ENCODE measurements at places on chromosomes 7 and 10.

- no peak for DNase-seq
These were observed 35.7 kb downstream of the NAPEPLD start for GRCh38 chr7:103113164-103113563.

- no peak for DNase-seq
These were observed 190.5 kb upstream of the PPP2R2D start for GRCh38 chr10:131710142-131710861.

- DNase-seq: peak; percentile 45
These were observed 77.9 kb downstream of the PCGF5 start for GRCh38 chr10:91298224-91298871.

DNA sequence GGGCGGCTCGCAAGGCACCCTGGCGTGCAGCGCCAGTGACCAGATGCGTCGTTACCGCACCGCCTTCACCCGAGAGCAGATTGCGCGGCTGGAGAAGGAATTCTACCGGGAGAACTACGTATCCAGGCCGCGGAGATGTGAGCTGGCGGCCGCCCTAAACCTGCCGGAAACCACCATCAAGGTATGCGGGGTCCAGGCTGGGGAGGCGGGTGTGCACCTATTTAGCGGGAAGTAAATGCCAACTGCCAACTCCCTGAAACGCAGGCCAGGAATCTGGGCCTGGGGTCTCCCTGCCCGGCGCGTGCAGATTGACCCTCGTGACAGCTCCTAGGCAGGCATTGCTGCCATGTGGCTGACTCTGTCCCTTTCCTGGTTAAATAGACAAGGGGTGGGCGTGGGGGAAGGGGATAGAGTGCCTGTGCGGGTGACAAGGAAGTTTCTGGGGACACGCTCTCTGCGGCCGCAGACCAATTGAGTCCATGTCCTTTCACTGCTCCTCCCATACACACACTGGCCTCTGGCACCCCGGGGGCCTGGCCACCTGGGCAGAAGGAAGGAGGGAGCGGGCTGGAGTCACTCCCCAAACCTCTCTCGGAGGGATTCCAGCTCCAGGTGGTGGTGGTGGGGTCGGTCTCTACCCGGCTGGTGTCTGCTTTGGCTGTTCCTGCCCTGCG is 2.7 kb downstream of the EVX1 start:
- DNase-seq: no peak

GRCh38 chr10:34574353-34574934 is 240.7 kb downstream of the PARD3 start:
- DNase-seq: no peak

GRCh38 chr10:29517352-29517923 is 117.3 kb downstream of the SVIL start:
- no peak for DNase-seq

DNA sequence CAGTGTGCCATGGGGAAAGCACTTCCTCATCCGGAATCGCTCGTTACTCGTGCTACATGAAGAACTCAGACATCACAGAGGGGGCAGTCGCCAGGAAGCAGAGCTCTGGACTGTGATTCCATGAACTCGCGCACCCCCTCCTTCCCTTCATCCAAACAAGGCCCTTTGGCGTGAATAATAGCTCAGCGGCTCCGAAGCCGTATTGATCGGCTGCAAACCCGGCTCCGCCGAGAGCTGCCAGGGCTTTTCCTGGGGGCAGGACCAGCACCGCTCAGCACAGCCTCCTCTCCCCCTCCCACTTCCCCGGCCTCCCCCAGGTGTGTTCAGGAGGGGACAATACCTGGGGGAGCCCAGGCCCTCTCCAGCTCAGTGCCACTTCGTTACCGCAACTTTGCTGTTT is 129.0 kb upstream of the TCF7L2 start:
- no peak for DNase-seq

GRCh38 chr10:66350622-66351399 is 575.0 kb upstream of the LRRTM3 start:
- DNase-seq: no peak

DNA sequence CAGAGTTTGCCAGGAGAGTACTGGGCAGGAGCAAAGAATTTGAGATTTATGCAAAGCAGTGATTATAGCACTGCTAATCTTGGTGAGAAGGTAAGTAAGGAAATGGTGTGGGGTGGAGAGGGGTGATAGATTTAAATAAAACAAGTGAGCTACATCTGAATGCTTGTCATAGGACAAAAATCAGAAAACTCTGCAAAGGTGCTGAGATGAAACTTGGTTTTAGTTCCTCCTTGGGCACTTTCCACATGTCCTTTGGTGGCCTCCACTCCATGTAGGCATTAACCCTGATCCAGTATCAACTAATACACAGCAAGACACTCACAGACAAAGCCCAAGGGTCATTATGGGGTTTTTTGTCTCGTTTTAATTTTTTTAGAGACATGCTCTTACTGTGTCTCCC is 25.7 kb upstream of the FAM107B start:
- DNase-seq: no peak

GRCh38 chr7:151099486-151100211 is 13.4 kb downstream of the AGAP3 start:
- no peak for DNase-seq

DNA sequence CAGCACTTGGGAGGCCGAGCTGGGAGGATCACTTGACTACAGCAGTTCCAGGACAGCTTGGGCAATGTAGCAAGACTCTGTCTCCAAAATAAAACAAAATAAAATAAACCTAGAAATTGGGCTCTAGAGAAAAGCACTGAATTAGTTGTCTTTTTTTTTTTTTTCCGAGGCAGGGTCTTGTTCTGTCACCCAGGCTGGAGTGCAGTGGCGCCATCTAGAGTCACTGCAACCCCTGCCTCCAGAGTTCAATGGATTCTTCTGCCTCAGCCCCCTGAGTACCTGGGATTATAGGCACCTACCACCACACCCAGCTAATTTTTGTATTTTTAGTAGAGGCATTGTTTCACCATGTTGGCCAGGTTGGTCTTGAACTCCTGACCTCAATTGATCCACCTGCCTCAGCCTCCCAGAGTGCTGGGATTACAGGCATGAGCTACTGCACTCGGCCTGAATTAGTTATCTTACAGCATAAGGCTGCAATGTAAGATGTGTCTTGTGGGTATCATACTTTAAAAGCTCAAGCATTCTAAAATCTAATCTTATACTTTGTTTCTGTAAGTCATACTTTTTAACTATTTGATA is 12.8 kb downstream of the MEIG1 start:
- DNase-seq: no peak

DNA sequence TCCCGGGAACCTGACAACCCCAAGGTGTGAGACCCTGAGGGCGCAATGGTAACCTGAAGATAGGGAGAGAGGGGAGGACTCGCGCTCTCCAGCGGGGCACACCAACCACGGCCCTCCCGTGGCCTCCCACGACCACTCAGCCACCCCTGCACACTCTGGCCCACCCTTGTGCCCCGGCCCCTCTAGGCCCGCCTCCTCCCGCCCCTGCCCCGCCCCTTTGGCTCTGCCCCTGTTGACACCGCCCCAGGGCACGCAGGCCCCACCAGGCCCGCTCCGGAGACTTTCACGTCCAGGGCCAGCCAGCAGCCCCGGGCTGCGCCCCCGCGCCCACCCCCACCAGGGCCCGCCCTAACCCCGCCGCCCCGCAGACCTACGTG is 10.9 kb downstream of the ATG9B start:
- no peak for DNase-seq

DNA sequence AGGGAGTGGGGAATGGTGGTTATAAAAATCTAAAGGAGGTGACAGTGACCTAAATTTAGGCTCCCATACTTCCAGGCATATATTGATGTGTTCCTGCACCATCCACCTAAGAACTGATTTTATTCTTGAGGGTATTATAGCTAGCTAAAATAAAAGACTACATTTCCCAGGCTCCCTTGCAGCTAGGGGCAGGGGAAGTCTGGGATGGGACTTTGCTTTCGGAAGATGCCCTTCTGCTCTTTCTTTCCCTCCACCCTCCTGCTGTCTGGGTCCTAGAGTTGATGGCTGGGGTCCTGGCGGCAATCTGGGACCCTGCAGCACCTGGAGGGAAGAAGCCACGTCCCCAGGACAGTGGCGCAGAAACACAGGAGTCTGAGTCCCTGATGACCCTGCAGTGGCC is 53.8 kb upstream of the SAMD8 start:
- no peak for DNase-seq

- no peak for DNase-seq
These were observed 33.3 kb downstream of the CD36 start for GRCh38 chr7:80671744-80672143.

DNA sequence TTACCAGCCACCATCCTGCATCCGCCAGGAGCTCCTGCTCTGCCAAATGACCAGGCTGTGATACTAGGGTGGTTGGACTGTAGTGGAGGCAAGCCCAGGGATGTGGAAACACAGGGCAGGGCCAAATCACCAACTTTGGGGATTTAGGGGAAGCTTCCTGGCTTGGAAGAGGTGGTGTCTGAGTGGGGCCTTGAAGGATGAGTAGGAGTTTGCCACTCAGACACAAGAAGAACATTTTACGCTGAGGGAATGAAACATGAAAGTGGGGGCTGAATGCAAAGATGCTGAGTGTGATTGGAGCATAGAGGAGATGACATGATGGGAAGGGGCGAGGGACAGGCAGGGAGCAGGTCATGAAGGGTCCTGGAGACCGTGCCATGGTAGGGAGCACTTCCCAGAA is 329.5 kb downstream of the RPS24 start:
- DNase-seq: no peak

GRCh38 chr7:42932811-42933591 is 825 bp downstream of the MRPL32 start:
- DNase-seq: no peak

DNA sequence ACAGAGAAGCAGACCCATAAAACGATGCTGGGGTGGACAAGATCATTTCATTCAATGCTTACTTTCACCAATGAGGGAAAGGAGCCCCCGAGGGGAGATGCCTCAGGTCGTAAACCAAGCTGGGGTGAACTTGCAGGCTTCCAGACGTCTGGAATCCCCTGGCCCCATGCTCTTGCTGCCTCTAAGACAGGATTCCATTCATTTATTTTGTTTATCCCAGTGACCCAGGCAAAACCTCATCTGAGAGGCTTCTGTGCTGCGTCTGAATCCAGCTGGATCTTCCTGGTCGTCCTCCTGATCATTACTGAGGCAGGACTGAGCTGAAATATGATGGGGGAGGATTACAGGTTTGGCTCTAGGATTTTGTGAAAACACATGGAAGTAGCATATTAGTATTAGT is 182.9 kb downstream of the MYOF start:
- no peak for DNase-seq

- no peak for DNase-seq
These were observed 9.1 kb downstream of the COMTD1 start for GRCh38 chr10:75226656-75227055.

GRCh38 chr10:31140716-31141115 is 109.1 kb upstream of the ZNF438 start:
- DNase-seq: no peak

DNA sequence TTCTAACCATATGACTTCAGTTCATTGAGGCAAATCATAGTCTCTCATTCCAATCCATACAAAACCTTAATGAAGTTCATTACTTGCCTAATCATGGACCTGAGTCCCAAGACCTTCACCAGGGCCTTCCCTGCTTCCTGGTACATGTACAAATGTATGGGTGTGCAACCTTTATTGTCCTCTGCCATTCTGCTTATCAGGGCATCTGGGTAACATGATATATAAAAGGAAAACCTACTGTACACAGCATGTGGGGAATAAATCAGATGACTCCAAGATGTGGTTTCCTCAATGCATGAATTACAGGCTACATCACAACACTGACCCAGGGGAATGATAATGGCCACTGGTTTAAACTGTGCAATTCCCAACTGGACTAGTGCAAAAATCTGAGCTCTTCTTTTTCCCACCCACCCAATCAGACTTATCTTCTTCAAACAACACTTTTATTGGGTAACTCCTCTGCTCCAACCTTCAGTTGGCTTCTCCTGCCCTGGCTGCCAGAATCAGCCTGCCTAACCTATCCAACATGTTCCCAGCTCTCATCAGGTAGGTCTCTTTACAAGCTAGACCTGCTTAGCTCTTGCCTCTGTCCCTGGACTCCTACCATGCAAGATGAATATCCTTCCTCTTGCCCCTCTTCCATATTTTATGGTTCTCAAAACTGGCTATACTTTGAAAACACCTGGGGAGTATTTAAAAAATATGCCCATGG is 11.4 kb downstream of the GOT1 start:
- no peak for DNase-seq

GRCh38 chr10:47285381-47286115 is 14.4 kb upstream of the GDF10 start:
- no peak for DNase-seq

GRCh38 chr10:22259280-22259679 is 41.5 kb upstream of the EBLN1 start:
- DNase-seq: no peak

DNA sequence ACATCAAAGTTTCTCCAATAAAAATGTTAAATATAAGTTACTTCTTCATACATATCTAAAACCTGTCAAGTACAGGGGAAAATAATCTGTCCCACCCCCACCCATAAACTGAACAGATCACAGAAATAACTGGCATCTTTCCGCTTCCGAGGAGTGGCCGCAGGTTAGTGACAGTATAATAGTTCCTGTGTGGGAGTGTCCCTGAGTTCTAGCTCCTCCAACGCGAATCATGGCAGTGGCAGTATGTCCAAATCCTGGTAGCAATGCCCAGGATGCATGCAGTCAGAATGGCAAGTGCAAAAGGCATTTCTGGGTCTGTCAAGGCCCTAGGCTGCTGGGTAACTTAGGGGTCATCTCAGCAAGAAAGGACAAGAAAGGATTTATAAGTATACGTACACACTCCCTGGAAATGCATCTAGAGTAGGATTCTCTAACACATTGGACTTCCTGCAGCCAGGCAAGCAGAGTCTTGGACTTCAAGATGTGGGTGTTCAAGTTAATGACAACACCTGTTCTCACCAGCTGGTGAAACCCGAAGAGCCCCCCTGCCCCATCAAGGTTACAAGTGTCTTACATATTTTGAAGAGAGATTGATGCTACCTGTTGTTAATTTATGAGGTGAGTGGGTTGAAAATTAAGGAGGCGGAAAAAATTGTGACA is 94.4 kb upstream of the COL1A2 start:
- DNase-seq: no peak

GRCh38 chr7:12401538-12402364 is 1.9 kb downstream of the VWDE start:
- no peak for DNase-seq

DNA sequence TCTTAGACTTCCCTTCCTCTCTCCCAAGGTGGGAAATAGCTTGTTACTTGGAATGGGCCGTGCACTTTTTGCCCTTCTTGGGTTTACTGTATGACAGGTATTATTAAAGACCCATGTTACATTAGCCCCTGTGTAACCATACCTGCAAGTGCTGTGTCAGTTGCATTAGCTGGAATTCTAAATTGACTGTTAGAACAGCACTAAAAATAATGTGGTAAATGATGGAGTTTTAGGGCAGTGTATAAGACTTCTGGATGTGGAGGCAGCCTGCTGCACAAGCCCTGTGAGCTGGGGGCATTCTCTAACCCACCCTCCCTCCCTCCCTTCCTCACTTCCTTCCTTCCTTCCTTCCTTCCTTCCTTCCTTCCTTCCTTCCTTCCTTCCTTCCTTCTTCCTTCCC is 52.7 kb downstream of the GALNT17 start:
- no peak for DNase-seq

Measured in stimulated activated CD8-positive, alpha-beta memory T cell treated with anti-CD3 and anti-CD28 coated beads, Interleukin-15, amount 100 ng/mL, for 4 hours (primary cell).